ENCODE measurements at places on chromosomes 12 and 14.

DNA sequence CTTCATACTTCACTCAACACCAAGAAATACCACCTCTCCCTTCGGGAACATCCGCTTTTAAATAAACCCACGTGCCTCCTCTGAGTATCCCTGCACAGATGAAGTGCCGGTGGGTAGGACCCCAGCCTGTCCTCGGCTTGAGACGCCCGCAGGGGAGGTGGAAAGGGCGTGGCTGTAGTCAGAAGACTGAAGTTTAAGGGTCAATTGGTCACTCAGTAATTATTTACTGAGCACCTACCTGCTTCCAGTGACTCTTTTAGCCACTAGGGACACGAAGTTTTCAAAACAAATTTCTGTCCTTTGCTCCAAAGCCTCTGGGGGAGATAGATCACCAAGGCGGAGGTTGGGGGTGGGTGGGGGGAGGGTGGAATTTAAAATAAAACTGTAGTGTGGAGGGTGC is 309.4 kb downstream of the VRK1 start:
- no peak for DNase-seq

DNA sequence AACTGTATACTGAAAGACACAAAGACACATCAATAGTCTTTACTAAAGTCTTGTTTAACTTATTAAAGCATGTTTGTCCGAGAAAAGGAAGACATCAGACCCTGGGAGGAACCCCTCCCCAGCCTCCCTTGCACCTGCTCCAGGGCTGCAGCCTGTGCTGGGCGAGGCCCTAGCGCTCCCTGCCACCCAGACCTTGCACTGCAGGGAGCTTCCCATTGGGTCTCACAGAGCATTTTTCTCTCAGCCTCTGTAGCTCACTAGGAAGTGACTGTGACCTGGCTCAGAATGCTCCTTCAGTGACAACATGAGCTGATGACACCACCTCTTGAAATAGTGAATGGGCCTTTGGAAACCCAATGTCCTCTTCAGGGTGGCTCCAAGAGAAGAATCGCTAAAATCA is 461.2 kb downstream of the TMEM121 start:
- DNase-seq = no peak

GRCh38 chr14:96090441-96091148 is 51.4 kb downstream of the C14orf132 start:
- DNase-seq = no peak

GRCh38 chr12:118151755-118152154 is 15.8 kb downstream of the PEBP1 start:
- DNase-seq = no peak

DNA sequence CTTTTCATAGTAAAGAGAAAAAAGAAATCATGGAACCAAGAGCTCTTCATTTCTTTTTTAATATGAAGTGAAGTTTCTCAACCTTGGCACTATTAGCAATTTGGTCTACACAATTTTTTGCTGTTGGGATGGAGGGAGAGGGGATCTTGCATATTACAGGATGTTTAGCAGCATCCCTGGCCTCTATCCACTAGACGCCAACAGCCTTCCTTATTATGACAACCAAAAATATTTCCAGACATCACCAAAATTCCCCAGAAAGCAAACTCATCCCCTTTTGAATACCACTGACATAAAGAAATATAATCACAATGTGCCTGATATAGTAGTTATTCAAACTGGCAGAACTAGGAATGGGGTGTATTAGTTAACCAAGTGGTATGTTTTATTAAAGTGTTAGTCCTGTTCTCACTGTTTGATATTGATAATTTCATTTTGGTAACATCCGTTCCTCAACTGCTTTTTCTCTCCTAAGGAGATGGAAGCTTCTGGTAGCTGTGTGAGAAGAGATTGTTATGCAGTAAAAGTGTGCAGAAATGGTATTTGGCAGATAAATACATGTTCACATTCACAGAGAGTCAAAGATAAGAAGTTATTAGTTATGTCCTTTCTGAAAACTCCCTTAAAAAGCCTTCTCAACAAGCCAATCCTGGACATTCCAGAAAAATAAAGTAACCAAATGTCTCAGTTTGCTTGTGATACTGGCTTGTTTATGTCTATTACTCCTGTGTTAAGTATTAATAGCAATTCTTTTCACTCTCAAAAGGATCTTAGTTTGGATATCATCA is 699.9 kb downstream of the C12orf50 start:
- DNase-seq = no peak

DNA sequence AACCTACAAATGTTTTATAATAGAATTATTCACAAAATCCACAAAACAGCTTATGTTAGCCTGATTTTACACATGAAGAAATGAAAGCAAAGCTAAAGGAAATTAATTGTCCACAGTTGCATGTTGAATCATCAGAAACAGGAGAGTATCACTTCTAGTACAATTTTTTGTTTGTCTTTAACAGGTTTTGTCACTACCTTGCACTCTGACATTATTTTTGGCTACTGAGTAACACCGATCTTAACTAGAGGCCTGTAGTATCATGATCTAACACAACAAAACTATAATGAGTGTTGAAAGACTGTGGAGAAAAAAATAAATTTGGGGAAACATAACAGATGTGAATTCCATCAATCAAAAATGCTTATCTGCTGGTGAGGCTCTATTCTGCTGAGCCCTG is 60.1 kb downstream of the TAOK3 start:
- no peak for DNase-seq

DNA sequence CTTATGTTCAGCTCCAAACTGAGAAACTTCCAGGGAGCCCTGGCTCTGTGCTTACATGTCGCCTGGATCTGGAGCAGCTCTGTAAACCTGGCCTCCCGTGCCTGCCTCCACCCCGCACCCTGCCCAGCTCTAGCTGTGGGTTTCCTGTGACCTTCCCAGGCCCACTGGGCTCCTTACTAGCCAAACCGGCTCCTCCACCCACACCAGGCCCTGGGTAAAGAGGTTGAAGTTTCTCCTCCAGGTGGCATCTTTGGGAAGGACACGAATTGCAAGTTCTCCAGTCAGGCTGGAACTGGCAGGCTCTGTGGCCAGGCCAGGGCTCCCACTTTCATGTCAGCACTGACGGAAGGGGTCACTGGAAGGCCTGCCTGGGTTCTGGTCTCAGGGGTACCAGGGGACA is 60.9 kb upstream of the ZFP36L1 start:
- DNase-seq = no peak

- DNase-seq = no peak
Observed at GRCh38 chr12:65497660-65498059, 219.2 kb downstream of the MSRB3 start.

- DNase-seq = no peak
Observed at GRCh38 chr12:124829708-124830304, 33.9 kb downstream of the SCARB1 start.

GRCh38 chr14:72613231-72613974 is 280.5 kb downstream of the DPF3 start:
- DNase-seq = no peak

GRCh38 chr12:1044696-1045095 is 53.7 kb downstream of the ERC1 start:
- no peak for DNase-seq
